PC-3 (cell line): ENCODE measurements at places on chromosomes 2 and 18. TPM values are rescaled to one million over a fixed set of nuclear protein-coding genes. Genes with fewer than 3 reads are reported as not detected.
A peak's percentile ranks its signal among the peaks of the same experiment; 100 is the strongest.

ADNP2 gene
- total RNA-seq = 23.2 and 25.2 TPM in 2 replicates

DNA sequence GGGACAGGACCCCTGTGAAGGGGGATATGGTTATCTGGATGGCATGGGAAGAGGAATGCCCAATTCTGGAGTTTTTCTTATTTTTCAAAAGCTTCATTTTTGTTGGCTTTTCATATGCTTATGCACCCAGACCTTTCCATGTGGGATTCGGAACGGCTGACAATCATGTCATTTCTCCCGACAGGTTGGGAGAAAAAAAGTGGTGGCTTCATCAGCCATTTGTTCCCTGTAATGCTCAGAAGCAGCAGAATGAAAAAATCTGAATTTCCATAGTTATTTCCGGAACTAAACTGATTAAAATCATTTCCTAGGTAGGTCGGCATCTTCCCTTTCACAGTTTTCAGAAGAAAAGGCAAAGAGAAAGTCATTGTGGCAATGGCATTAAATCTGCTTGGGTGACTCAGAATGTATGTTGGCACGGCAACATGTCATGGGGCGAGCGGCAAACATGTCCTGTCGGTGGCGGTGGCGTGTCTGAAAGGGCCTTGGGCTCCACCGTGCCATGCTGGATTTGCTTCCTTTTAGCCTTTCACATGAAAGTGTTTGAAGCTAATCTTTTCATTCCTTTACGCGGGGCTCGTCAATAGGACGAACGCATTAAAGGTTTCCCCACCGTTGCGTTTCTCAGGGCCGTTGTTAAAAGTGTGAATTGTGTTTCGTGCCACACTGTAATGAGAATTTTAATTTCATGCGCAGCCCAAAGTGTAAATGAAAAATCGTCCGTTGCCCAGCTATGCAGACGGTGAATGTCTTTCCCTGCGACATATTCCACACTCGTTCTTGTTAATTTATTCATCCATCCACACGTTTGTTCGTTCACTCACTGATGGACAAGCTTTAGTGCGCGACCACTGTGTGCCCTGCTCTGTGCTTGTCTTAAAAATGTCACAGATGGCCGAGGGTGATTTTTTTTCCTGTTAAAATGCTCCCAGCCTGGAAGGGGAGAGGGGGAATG, 18.5 kb downstream of the ACKR3 start:
- DNase-seq = no peak

GRCh38 chr2:133886735-133887675, 318.7 kb upstream of the NCKAP5 start:
- DNase-seq = peak; percentile 91

- no peak for DNase-seq
Observed at GRCh38 chr2:2021995-2022394, 277.7 kb upstream of the PXDN start.

- DNase-seq = peak; percentile 17
Observed at GRCh38 chr2:152097290-152097800, 1.5 kb downstream of the CACNB4 start.

DNA sequence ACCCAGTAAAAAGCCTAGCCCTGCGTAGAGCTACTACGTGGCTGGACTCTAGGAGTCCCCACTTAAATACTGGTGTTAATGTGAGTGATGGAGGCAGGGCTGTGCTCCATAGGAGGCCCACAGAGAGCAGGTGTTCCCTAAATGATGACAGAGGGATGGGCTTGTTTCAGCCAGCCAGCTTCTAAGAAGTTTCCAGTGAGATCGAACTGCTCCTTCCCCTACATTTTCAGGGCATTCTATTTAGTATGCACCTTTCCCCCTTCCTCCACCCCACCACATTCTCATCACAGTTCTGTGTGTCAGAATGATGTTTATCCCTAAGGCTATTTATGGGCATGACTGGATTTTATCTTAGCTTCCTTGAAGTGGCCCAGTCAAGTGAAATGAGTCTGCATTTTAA, 213.0 kb downstream of the TRIB2 start:
- DNase-seq = peak; percentile 89

GRCh38 chr2:237556773-237557632, 9.4 kb upstream of the PRLH start:
- DNase-seq = no peak
